ENCODE measurements at places on chromosomes 1 and 21.

DNA sequence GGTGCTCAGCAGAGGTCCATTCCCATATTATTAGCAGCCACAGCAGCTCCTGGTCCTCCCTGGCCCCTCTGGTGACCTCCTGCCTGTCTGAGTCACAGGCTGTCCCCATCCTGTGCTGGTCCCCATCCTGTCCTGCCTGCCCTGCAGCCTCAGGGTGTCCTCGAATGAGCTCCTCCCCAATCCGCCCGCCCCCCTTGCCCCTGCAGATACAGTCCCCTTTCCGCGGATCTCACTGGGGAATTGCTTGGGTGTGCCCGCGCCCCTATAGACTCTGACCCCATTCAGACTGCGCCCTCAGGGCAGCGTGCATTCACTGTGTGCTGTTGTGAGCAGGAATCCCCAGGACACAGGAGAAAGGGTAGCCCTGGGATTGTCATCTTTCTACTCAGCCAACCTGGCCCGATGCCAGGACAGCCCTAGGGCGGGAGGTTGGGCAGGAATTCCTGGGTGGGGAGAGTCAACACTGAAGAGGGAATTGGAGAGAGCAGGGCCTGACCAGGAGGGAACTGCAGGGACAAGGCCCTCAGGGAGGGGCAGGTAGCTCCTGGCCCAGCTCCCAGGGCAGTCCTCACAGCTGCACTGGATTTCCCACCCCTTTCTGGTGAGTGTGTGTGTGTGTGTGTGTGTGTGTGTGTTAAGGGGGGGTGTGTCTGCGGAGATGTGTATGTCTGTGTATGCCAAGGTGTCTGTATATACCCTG lies 1.1 kb upstream of the GUCA2A start:
- DNase-seq = no peak

GRCh38 chr1:88549536-88549935 lies 134.5 kb upstream of the PKN2 start:
- no peak for DNase-seq

DNA sequence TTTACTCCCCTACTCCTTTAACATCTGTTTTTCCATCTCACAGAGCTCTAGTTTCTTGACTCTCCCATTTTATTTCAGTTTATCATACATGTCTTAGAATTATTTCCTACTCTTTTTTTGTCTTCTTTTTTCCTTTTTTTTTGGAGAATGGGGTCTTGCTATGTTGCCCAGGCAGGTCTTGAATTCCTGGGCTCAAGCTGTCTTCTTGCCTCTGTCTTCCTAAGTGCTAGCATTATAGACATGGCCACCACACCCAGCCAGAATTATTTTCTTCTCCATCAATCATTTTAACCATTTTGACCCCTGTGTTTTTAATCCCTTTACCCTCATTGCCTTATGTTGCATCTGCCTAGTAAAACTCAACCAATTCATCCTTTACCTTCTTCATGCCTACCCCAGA lies 123.2 kb upstream of the KIAA1614 start:
- no peak for DNase-seq

DNA sequence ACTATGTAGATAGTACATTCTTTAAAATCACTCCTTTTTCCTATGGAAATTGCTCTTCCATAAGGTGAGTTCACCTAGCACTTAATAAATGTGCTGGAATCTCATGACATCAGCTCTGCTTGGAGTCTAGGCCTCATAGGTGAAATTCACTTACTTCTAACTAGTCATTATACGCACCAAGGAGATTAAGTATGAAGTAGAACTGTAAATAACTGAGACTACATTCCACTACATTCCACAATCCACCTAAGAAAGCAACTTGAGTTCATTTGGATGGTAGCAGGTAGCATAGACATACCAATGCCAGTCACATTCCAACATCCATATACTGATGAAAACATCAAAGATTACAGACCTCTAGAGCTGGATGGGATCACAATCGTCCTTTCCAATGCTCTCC lies 64.3 kb downstream of the NIBAN1 start:
- DNase-seq = no peak

- DNase-seq = no peak
These were observed 2.5 kb downstream of the ZCCHC17 start for GRCh38 chr1:31299365-31299764.

- DNase-seq = no peak
These were observed 4.3 kb upstream of the IPO13 start for GRCh38 chr1:43942411-43942810.

DNA sequence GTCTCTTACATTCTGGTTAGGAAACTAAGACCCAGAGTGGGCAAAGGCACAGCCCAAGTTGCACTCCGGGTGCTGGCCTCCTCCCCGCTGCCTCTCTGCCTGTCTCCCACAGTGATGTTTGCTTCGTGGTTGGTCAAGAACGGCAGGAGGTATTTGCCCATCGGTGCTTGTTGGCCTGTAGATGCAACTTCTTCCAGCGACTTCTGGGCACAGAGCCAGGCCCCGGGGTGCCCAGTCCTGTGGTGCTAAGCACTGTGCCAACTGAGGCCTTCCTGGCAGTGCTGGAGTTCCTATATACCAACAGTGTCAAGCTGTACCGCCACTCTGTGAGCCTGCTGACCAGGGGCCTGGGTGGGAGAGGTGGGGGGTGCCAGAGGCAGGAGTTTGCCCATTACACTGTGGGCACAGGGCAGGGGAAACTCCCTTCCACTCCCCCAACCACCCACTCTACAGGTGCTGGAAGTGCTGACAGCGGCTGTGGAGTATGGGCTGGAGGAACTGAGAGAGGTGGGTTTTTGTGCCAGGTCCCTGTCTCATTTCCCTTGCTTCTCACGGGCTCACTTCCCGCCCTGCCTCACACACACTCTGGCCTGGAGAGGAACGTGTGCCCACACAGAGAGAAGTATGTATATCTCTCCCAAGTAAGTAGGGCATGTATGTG lies 1.9 kb downstream of the BTBD19 start:
- no peak for DNase-seq

DNA sequence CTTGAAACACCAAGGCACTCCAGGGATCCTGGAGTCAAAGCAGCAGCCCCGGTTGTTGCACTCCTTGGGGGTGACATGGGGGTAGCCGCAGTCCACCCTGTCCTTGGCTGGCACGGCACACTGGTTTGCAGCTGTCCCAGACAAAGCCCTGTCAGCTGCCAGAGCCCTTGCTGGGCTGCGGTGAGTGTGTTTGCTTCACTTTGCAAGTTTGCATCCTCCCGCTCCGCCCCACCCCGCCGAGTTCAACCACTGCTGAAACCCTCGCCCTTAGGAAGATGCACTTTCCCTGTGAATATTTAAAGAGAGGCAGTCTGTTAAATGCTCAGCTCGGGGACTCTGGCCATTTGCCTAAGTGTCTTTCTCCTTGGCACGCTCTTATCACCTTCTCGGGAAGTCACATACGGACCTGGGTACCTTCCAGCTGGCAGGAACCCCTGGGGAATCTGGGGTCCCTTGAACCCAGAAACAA lies 1.7 kb downstream of the TFF3 start:
- no peak for DNase-seq

DNA sequence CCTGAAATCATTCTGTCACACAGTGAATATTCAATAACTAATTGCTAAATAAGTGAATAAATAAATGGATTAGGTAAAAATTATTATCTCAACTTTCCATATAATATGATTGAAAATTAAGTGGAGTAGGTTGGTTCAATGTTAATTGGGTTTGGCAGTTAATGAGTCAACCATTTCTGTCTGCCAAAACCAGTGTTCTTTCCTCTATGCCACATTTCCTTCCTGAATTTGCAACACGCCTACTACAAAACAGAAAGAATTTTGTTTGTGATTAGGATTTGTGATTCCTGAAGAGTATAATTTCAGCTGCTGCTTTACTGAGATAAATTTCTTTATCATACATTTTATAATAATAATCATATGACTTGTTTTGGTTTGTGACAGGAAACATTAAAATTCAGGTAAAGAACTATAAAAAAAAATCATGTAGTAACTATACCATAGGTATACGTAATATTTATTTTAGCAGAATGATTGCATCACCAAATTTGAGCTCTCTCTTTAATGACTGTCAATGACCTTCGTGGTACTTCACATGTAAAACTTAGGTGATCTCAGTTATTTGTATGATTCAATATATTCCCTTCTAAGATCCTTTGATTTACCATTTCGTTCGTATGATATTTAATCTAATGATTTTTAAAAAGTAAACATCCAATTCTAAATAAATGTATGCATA lies 241.3 kb downstream of the KCNT2 start:
- DNase-seq = no peak

DNA sequence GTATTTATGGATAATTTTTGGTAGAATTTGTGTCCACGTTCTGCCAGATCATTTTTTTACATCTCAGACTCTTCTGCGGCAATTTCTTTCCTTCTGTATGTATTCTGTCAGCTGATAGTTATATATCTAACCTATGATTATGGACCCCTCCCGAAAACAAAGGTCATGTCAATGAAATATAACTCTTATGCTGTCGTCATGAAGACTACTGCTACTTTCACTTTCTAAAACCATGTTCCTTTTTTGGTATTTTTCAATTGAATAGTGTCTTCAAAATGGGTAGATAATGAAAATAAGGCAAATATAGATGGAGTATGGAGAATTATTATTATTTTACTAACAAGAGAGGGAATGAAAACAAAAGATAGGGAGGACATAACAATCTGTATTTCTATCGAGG lies 3.2 kb downstream of the ANGPTL1 start:
- DNase-seq = no peak

GRCh38 chr21:20783611-20784010 lies 214.6 kb upstream of the NCAM2 start:
- no peak for DNase-seq

- no peak for DNase-seq
These were observed 29.2 kb downstream of the TRABD2B start for GRCh38 chr1:47967864-47968555.

DNA sequence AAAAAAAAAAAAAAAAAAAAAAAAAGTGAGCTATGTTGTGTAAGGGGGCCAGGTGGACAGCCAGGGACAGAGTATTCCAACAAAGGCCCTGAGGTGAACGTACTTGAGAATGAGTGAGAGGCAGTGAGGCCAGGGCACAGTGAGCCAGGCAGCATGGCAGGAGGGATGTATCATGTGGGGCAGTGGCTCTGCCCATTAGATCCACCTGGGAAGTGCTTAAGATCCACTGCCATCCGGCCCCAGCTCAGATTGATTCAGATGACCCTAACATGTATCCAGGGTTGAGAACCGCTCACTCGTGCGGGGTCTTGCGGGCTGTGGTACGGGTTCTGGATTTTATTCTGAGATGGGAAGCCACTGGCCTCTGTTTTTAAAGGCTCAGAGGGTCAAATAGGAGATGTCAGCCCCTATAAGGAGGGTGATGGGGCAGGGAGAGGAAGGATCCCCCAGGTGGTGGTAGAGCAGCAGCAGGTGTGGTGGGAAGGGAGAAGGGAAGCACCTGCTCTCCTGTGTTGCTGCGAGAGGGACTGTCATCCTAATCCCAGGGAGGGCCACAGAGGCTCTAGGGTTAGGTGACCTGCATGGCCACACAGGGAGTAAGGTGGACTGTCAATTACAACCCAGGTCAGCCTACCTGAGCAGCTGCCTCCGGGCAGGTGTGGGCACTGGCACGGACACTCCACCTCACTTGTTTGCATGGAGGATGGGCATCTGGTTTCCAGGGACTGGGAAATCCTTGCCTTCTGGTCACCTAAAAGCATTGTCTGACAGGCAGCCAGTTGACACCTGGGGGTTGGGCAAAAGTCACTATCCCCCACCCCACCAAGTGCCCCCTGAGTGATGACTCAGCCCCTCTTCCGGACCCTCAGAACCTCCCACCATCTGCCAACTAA lies 31.6 kb downstream of the CDK18 start:
- no peak for DNase-seq

GRCh38 chr1:186753241-186753640 lies 73.0 kb upstream of the PTGS2 start:
- no peak for DNase-seq

DNA sequence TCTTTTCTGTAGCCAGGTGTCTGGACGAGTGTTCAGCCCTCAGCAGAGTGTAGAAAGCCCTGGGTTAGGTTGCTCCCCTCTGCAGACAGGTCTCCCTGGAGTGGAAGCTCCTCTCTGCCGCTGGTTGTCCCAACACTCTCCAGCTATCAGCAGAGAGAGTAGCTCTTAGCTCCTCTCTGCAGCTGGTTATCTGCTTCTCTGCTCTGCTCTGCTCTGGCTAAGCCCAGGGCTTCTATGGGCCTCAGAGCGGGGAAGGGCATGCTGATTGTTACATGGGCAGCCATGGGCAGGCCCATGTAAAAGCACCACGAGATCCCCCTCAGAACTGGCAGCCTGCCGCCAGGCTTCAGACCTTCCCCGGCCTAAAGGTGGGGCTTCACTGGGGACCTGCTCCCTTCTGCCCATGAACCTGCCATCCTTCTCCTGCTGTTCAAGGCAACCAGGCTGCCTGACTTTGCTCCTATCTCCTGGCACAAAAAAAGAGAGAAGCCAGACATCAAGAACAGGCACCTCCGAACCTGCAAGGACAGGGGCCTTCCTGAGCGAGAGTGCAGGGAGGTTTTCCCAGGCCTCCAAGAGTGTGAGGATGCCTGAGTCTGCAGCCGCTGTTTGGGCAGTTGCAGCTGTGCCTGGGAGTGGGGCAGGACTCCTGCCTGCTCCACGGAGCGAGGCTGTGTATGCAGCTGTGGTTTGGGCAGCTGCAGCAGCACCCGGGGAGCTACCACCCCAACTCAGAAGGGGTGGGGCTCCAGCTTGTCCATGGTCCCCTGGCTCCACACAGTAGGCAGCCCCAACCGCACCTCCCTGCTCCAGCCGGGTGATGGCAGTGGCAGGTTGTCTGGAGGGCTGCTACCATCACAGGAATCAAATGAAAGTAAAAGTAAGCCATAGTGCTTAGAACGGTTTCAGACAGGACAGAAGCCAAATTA lies 973.7 kb downstream of the LTN1 start:
- DNase-seq = no peak

GRCh38 chr1:203122159-203122558 lies 5.4 kb upstream of the ADORA1 start:
- no peak for DNase-seq

GRCh38 chr1:181111559-181111958 lies 23.1 kb downstream of the IER5 start:
- no peak for DNase-seq

- no peak for DNase-seq
These were observed 49.5 kb downstream of the DR1 start for GRCh38 chr1:93395195-93395594.

DNA sequence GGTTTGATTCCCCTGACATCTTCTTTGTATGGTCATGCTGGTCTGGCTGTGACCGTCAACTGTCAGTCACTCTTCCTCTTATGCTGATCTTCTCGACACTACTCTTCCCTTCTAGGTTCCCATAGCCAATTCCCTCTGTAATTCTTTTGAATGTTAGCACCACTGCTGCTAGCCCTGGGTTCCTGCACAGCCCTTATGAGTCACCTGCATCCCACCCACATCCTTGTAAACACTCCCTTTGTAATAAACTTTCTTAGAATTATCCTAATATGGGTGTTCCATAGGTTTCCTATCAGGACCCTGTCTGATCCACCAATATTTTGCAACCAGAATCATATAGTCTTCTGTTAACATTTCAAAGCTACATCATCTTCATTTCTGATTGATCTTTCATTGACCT lies 37.1 kb downstream of the JUN start:
- no peak for DNase-seq

- DNase-seq = no peak
These were observed at the start of gene DVL1 for GRCh38 chr1:1349256-1350012. DVL1 (minus strand) TSS chr1:1349418; CDS start chr1:1349065, 353 bp downstream.

Measured in esophagus squamous epithelium (tissue), 5 donors.